ENCODE measurements at places on chromosomes 4 and X.
A peak's percentile ranks its signal among the peaks of the same experiment; 100 is the strongest.

GRCh38 chr4:146592019-146592418, 46.7 kb upstream of the POU4F2 start:
- DNase-seq: no peak

DNA sequence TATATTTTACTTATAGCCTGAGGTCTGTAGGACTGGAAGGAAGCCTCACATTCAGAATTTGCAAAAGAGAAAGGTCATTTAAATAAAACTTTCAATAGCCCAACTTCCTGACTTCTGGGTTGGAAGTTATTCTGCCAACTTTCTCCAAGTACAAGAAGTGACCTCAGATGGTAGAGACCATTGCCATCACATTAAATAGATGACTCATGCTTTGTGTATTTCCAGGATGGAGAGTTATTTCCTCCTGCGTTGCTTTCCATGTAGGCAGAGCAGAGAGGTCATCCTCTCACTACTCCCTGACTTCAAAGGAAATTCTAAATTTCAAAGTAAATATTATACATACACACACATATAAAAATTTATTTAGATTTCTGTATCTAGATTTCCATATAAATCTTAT, 73.0 kb upstream of the NR3C2 start:
- no peak for DNase-seq

GRCh38 chrX:123731987-123732669, 724 bp downstream of the THOC2 start:
- no peak for DNase-seq

DNA sequence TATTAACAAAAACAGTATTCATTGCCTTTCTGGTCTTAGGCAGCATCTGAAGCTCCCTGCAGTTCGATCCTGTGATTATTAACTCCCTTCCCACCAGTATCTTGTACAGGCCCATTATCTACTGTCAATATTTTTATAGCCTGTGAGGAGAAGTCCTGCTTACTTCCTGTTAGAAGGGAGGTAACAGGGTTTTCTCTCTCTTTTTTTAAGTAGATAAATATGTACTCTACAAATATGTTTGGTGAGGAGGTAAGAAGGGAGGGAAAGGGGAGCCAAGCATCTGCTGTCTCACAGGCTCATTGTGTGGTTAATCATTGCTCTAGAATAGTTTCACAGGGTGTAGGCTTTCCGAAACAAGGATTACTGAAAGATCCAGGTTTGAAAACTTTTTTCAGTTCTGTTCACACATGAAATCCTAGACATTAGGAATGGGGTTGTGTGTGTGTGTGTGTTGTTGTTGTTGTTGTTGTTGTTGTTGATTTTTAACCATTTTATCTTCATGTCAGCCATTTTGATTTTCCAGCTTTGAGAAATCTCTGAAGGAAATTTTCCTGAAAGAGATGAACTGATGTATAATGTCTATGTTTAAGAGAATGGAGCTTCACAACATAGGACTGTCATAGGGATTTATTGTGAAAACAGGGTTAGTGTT, 14.2 kb downstream of the ATOH1 start:
- DNase-seq: no peak

DNA sequence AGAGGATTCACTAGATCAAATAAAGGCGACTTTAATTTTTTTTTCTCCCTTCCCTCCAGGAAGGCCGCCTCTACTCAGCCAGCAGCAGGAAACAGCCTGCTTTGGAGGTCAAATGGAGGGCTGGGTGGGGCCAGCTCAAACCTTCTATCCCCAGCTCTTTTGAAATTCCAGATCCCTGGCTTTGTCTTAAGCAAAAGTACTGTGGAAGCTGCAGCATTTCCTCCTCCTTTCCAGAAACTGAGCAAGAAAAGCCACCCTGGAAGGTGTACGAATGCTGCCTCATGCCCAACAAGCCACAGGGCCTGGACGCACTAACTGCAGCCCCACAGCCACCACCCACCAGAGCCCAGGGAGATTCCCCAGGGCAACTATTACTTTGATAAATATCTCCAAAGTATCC, 55.1 kb upstream of the ZCCHC13 start:
- DNase-seq: no peak

GRCh38 chrX:136687457-136687856, 39.5 kb downstream of the CD40LG start:
- no peak for DNase-seq

GRCh38 chr4:24594887-24595286, 10.5 kb upstream of the DHX15 start:
- no peak for DNase-seq

DNA sequence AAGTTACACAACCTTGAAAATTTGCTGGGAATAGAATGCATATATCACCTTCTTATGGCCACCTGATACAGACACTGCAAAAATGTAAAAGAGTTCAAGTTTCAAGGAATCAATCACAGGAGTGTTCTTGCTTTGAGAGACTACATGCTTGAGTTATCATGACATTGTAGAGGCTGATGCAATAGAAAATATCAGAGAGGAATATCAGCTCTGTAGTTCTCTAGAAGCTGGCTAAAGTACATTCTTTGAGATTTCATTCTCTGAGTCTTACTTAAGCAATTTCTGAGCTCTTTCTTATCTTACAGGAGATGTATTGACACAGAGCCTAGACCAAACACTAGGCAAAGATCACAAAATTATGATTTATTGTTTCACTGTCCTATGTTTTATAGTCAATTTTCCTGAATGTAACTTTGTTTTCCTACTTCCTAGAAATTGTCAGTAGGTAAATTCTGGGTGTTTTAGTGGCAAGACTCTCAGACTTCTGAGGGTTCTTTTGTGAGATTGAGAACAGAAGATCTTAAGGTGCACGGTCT, 152.1 kb upstream of the HPGD start:
- no peak for DNase-seq

DNA sequence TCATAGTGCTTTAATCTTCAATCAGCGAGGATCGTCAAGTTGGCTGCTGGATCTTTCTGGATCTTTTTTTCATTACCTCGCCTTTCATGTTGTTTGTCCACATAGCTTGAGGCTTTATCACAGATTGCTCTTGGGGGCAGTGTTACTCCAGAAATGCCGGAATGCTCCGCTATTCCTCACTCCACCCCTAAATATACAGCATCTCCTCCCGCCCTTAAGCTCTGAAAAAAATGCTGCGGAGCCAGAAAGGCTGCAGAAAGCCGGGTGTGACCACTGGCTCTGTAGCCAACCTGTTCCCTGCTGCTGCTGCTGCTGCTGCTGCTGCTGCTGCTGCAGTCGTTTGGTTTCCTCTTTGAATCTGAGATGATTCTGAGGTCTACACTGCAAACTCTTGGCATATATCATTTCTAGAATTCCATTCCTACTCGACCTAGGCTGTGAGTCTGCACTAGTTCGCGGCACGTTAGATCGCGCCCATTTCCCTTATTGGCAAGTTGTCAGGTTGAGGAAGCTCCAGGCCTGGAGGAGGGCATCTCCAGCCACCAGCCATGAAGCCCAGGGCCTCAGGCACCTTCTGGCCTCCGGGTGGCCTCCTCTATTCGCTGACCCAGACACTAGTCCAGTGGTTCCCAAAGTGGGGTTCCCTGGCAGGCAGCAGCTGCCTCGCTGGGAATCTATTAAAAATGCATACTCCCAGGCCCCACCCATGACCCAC, 34.2 kb downstream of the WDR13 start:
- peak; percentile 18 for DNase-seq

- DNase-seq: no peak
Measured at GRCh38 chr4:118954246-118954645, 65.6 kb downstream of the SYNPO2 start.

DNA sequence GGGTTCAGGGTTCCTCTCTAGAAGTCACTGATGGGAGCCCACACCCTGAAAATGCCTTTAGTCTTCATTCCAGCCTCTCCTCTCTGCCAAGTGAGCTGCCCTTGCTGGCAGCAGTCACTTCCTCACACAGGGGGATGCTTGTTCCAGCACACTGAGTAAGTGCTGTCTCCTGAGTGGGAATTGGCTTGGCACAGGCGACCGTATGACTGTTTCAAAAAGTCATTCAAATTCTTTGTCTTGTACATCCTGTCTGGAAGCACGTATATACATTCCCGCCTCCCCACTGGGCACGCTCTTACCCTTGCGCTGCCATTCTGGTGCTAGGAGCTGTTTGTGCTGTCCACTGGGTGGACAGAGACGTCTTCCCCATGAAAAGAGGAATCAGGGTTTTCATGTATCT, 40.2 kb upstream of the CD99 start:
- no peak for DNase-seq

- no peak for DNase-seq
Measured at GRCh38 chr4:64781737-64782326, 372.6 kb upstream of the TECRL start.

GRCh38 chrX:42664680-42665079, 113.3 kb downstream of the PPP1R2C start:
- no peak for DNase-seq

- no peak for DNase-seq
Measured at GRCh38 chr4:6668391-6668790, 25.3 kb upstream of the S100P start.

DNA sequence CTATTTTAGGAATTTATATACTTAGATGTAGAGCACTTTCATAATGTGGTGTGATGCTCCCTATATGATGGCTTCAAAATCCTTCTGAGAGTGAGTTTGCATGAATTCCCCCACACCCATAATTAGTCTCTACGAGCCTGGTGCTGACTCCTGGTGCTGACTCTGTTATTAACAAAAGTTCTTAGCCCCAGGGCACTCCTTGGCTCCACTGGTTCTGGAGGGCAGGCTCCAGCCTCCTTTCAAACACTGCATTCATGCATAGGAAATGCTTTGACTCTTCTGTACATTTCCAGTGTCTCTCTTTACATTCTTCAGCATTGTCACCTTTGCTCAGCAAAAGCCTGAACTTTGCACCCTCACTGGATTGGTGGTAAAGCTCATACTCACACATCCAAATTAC, 64.0 kb downstream of the LNX1 start:
- DNase-seq: no peak

DNA sequence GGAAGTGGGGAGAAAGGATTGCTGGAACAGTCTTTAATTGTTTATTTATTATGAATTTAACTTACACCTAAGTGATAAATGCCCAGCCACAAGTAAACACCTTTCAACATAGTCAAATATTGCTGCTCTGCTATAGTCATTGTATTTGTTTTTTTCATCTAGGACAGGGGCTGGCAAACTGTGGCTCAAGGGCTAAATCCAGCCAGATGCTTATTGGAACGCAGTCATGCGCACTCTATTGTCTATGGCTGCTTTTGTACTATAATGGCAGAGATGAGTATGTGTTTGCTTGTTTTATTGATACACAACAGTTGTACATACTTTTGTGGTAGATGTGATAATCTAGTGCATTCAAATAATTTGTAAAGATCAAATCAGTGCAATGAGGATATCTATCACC, 95.3 kb downstream of the ZAR1 start:
- no peak for DNase-seq
